ENCODE measurements at places on chromosomes 6 and 20. TPM values are rescaled to one million over a fixed set of nuclear protein-coding genes. Genes with fewer than 3 reads are reported as not detected.
A peak's percentile ranks its signal among the peaks of the same experiment; 100 is the strongest.

DNA sequence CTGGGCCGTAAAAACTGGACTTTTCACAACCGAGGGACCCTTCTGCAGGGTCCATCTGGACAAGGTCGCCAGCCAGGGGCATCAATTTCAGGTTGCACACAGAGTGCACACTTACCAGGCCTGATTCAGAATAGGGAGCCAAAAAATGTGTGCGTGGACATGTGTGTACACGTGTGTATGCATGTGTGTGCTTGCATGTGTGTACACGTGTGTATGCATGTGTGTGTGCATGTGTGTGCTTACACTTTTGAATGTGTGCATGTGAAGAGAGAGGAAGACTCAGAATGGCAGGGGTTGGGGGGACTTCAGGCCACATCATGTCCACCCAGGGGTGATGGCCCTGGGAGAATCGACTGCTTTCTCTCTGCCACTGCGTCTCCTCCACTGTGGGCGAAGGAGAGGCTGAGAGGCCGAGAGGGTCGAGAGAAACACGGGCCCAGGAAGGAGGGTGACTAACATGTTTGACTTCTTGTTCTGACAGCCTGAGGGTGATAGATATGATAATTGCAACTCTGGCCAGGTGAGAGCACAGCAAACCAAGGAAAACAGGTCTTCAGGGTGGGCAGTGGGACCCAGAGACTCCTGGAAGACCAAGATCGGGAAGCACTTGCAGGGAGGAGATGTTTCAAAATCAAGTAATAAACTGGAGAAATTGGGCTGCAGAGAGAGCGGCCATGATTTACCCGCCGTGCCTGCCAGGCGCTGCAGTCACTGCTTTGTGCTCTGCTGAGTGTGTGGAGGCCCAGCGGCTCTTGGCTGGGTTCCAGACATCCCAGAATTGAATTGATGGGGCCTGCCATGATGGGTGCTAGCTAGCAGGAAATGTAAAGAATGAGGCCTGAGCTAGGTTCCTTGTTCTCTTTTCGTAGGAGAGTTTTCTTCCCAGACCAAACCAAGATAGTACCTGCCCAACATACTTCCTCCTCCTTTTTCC lies 310.8 kb downstream of the QKI start:
- no peak overlapping the region for H3K27ac ChIP-seq
- no peaks in the 10 kb centered on the region for H3K36me3 ChIP-seq
- H3K27me3 ChIP-seq, result no peaks in the 10 kb centered on the region
- no peaks in the 10 kb centered on the region for H3K4me1 ChIP-seq
- H3K4me3 ChIP-seq, result no peak overlapping the region

GRCh38 chr6:62324834-62325233 lies 38.8 kb upstream of the KHDRBS2 start:
- H3K27ac ChIP-seq, result no peak overlapping the region
- no peaks in the 10 kb centered on the region for H3K36me3 ChIP-seq
- H3K4me1 ChIP-seq, result peaks cover 15% of the 10 kb centered on the region
- no peak for DNase-seq
- no peaks in the 10 kb centered on the region for H3K27me3 ChIP-seq

- no peak overlapping the region for H3K4me3 ChIP-seq
- peaks cover 34% of the 10 kb centered on the region for H3K4me1 ChIP-seq
- H3K27me3 ChIP-seq, result peaks cover 34% of the 10 kb centered on the region
- no peak overlapping the region for H3K27ac ChIP-seq
- H3K36me3 ChIP-seq, result peaks cover 17% of the 10 kb centered on the region
These were observed 135.3 kb downstream of the CDH4 start for GRCh38 chr20:61387204-61387953.

GRCh38 chr6:52976149-52976548 lies 18.9 kb downstream of the GSTA4 start:
- no peak overlapping the region for H3K4me3 ChIP-seq

DNA sequence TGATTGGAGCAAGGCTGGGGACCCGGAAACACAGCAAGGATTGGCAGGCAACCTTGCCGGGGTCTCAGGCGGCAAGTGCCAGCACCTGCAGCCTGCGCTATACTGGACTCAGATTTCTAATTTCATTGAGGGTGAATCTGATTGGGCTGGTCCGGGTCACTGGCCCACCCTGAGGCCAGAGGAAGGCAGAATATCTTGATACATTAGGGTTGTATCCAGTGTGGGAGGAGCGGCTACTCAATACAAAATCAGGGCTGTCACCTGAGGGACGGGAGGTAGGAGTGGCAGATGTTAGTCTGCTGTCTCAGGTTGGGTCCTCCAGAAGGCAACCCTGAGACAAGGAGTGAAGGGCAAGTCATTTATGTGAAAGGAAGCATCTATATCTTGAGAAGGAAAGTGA lies 40.7 kb downstream of the BFSP1 start:
- no peaks in the 10 kb centered on the region for H3K27me3 ChIP-seq
- H3K27ac ChIP-seq, result no peak overlapping the region
- no peaks in the 10 kb centered on the region for H3K36me3 ChIP-seq
- DNase-seq, result no peak
- H3K4me3 ChIP-seq, result no peak overlapping the region
- H3K4me1 ChIP-seq, result no peaks in the 10 kb centered on the region

DNA sequence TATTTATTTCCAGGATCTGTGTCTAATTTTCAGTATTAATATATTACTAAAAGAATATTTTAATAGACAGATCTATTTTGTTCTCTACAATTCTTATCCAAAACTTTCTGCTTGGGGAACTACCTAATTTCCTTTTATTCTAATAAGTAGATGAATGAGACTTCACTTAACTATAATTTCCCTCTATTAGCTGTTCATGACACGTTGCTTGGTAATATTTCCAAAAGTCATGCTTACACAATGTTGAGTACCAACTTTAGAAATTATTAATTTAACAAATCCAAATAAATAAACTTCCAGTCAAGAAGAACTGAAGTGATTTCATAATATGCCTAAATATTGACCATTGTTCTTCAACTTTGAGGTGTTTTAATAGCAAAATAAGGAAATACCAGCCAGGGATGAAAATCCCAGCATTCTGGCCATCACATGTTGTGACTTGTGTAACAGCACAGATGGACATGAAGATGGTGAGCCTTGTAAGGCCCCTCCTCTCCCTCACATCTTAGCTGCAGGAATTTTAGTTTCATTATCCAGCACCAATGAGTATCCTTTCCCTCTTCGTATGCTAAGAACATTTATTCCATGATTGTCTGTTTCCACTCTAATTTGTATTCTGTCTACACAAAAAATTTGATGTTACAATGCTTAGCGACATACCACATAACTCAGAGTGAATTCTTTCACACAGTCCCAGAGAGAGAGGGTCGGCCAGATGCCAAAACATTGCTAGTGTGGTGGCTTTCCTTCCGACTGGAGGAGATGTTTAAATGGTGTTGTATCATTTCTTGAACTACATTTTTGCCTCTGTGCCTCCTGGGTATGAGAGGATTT lies 137.5 kb downstream of the FOXA2 start:
- H3K36me3 ChIP-seq, result no peaks in the 10 kb centered on the region
- no peak for DNase-seq
- no peak overlapping the region for H3K4me3 ChIP-seq
- H3K27ac ChIP-seq, result no peak overlapping the region

- H3K27ac ChIP-seq, result no peak overlapping the region
- DNase-seq, result no peak
- H3K4me1 ChIP-seq, result peaks cover 26% of the 10 kb centered on the region
These were observed 86.8 kb downstream of the HAO1 start for GRCh38 chr20:7853493-7853892.

DNA sequence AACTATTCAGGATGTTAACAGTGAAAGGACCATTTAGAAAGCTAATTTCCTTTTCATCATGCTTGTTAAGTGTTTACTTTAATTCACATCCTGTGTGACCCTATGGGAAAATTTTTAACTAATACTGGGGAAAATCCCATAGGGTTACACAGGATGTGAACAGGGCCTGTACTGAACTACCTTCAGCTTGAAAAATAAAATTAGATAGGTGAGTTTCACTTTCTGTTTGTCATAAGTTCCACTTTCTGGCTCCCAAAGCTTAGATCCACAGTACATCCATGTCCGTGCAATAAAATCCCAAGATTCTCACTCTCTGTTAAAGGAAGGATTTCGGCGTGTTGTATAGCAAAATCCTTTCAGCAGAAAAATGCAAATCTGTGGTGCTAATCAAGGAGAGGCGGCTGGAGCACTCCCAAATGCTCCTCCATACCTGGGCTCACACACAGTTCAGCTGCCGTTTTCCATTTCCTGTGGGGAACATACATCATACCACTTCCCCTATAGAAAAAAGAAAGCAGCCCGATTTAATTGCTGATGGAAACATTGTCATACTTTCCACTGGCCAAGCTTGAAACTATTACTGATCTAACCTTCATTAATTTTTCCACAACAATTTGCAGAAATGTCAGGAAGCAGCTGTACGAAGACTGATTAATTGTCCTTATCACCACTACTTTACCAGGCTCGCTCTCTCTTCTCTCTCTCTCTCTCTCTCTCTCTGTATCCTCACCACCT lies 125.2 kb downstream of the HIVEP2 start:
- H3K27ac ChIP-seq, result no peak overlapping the region
- H3K36me3 ChIP-seq, result no peaks in the 10 kb centered on the region
- no peaks in the 10 kb centered on the region for H3K27me3 ChIP-seq
- peaks cover 32% of the 10 kb centered on the region for H3K4me1 ChIP-seq
- DNase-seq, result no peak
- H3K4me3 ChIP-seq, result no peak overlapping the region

DNA sequence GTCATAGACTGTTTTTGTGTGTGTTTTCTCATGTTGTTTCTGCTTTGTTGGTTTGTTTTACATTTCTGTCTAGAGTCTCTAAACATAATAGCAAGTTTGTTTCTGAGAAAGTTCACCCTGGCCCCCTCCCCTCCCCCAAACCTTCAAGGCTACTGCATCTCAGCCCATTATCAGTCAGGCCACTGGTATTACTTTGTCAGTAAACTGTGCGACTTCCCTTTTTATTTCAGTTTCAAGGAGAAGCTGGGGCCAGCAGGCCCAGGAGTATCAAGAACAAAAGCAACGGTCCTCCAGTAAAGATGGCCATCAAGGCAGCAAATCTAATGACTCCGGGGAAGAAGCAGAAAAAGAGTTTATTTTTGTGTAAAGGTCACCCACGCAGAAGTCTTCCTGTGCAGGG lies 32.8 kb upstream of the SCGN start:
- H3K27me3 ChIP-seq, result no peaks in the 10 kb centered on the region
- DNase-seq, result no peak
- 0 out of 2 replicates have a peak, but pooled peaks cover 3% of the 10 kb centered on the region for H3K36me3 ChIP-seq
- H3K4me3 ChIP-seq, result no peak overlapping the region
- no peak overlapping the region for H3K27ac ChIP-seq

- no peak overlapping the region for H3K4me3 ChIP-seq
- H3K36me3 ChIP-seq, result no peaks in the 10 kb centered on the region
- H3K27ac ChIP-seq, result no peak overlapping the region
- H3K4me1 ChIP-seq, result peaks cover 2% of the 10 kb centered on the region
- peak; percentile 46 for DNase-seq
- peaks cover 9% of the 10 kb centered on the region for H3K27me3 ChIP-seq
These were observed 37.6 kb upstream of the ANGPT4 start for GRCh38 chr20:953742-954141.

TNFRSF6B gene
- not detected for total RNA-seq

BCAS4 gene
- total RNA-seq, result 29.8 TPM

FAM184A gene
- total RNA-seq, result 19.2 TPM

PRL gene
- not detected for total RNA-seq

SLC22A2 gene
- total RNA-seq, result 0.44 TPM

FLRT3 gene
- 1.0 TPM for total RNA-seq
